ENCODE measurements at places on chromosomes 11 and 22.

GRCh38 chr22:36741968-36742367 lies 34.0 kb downstream of the IFT27 start:
- no peaks in the 10 kb centered on the region for H3K36me3 ChIP-seq
- no peak overlapping the region for H3K4me3 ChIP-seq
- H3K27ac ChIP-seq = no peak overlapping the region
- no peaks in the 10 kb centered on the region for H3K4me1 ChIP-seq
- H3K27me3 ChIP-seq = no peaks in the 10 kb centered on the region

- H3K36me3 ChIP-seq = peaks cover 92% of the 10 kb centered on the region
- no peak overlapping the region for H3K27ac ChIP-seq
- H3K27me3 ChIP-seq = no peaks in the 10 kb centered on the region
- no peaks in the 10 kb centered on the region for H3K4me1 ChIP-seq
- no peak for DNase-seq
- H3K4me3 ChIP-seq = no peak overlapping the region
Measured at GRCh38 chr22:41252365-41252764, 11.6 kb upstream of the CHADL start.

GRCh38 chr11:14764579-14765527 lies 121.2 kb downstream of the PDE3B start:
- H3K27me3 ChIP-seq = no peaks in the 10 kb centered on the region
- no peaks in the 10 kb centered on the region for H3K4me1 ChIP-seq
- no peaks in the 10 kb centered on the region for H3K36me3 ChIP-seq
- H3K27ac ChIP-seq = no peak overlapping the region
- no peak overlapping the region for H3K4me3 ChIP-seq

DNA sequence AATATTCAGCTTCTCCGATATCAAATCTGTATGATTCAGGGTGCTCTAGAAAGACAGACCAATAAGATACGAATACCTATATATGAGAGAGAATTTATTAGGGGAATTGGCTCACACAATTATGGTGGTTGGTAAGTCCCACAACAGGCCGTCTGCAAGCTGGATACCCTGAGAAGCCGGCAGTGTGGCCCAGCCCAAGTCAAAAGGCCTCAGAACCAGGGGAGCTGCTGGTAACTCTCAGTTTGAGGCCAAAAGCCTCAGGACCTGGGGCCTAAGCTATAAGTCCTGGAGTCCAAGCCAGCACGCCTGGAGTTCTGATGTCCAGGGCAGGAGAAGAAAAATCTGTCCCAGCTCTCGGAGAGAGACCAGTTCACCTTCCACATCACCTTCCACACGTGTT lies 318.7 kb downstream of the BRD1 start:
- H3K4me3 ChIP-seq = no peak overlapping the region
- H3K27ac ChIP-seq = no peak overlapping the region
- no peaks in the 10 kb centered on the region for H3K36me3 ChIP-seq
- DNase-seq = no peak
- H3K4me1 ChIP-seq = no peaks in the 10 kb centered on the region
- no peaks in the 10 kb centered on the region for H3K27me3 ChIP-seq

- DNase-seq = peak; percentile 95
- H3K27me3 ChIP-seq = no peaks in the 10 kb centered on the region
- peaks cover 37% of the 10 kb centered on the region for H3K4me1 ChIP-seq
- peak overlapping the region; percentile 87 for H3K27ac ChIP-seq
- H3K36me3 ChIP-seq = peaks cover 19% of the 10 kb centered on the region
- H3K4me3 ChIP-seq = peak overlapping the region; percentile 57
Measured at GRCh38 chr11:67055812-67056211, 835 bp upstream of the RHOD start.

GRCh38 chr11:43918662-43919061 lies 23.8 kb upstream of the C11orf96 start:
- no peak overlapping the region for H3K4me3 ChIP-seq
- H3K4me1 ChIP-seq = peaks cover 27% of the 10 kb centered on the region
- H3K27me3 ChIP-seq = no peaks in the 10 kb centered on the region
- H3K27ac ChIP-seq = no peak overlapping the region
- no peak for DNase-seq

- no peak overlapping the region for H3K4me3 ChIP-seq
- no peak for DNase-seq
- no peaks in the 10 kb centered on the region for H3K4me1 ChIP-seq
- peaks cover 7% of the 10 kb centered on the region for H3K36me3 ChIP-seq
Measured at GRCh38 chr11:27423125-27423524, 49.5 kb downstream of the LGR4 start.

DNA sequence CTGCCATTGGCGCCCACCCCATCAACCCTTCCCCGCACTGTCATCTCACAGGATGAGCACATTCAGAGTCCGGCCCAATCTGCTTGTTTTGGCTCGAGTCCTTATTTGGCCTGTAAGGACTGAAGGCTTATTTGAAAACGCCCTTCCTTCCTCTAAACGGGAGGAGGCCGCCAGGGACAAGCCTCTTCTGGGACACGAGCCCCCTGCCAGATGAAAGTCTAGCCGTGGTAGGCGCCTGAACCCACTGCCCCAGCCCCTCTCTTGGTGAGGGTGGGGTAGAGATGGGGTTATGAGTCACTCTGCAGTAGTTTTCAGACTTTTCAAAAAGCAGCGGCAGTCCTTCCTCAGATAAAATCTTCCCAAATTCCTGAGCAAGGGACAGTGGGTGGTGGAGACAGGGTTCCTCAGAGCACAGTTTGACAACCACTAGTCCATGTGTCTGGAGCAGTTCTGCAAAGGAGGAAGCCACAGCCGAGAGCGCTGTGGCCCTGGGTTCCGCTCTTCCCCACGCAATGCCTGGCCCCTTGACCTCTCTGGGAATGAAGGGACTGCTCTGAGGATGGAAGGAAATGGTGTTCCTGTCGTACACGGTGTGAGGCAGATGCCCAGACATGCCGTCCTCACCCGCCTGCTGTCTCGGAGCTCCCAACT lies 57.0 kb downstream of the MYH9 start:
- peaks cover 1% of the 10 kb centered on the region for H3K4me1 ChIP-seq
- H3K27ac ChIP-seq = peak overlapping the region; percentile 85
- H3K27me3 ChIP-seq = no peaks in the 10 kb centered on the region
- H3K4me3 ChIP-seq = no peak overlapping the region

- no peak for DNase-seq
- no peaks in the 10 kb centered on the region for H3K27me3 ChIP-seq
- no peak overlapping the region for H3K27ac ChIP-seq
- H3K4me1 ChIP-seq = peaks cover 11% of the 10 kb centered on the region
- H3K36me3 ChIP-seq = peaks cover 6% of the 10 kb centered on the region
Measured at GRCh38 chr22:42686756-42687491, 33.7 kb downstream of the A4GALT start.

DNA sequence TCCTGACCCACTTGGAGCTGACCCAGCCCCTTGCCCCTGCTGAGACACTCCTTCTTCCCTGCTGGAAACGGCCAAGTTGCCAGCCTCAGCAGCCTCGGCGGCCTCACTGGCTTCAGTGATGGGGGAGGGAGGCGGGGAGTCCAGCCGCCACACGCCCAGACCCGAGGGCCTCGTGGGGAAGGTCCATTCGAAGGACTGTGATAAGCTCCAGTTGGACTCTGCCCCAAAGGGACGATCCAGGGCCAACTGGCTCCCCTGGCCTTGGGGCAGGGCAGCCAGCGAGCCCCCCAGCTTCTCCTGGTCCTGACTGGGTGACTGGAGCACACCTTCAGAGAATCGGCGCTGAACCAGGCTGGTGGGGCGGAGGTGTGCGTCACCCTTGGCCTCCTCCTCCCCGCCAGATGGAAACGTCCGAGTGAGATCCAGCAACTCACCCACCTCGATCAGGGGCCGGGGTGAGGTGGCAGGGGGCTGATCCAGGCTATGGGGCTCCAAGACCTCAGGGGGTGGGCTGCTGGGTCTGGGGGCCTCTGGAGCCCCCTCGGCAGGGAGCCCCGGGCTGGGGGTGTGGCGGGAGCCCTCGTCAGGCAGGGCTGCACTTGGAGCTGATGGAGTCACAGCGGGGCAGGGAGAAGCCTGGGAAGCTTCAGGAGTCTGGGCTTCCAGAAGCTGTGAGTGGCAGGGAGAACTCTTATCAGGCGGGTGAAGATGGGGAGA lies 11.5 kb downstream of the TNKS1BP1 start:
- peaks cover 88% of the 10 kb centered on the region for H3K36me3 ChIP-seq
- H3K27ac ChIP-seq = peak overlapping the region; percentile 97
- H3K27me3 ChIP-seq = no peaks in the 10 kb centered on the region
- H3K4me1 ChIP-seq = peaks cover 4% of the 10 kb centered on the region
- no peak overlapping the region for H3K4me3 ChIP-seq

- H3K27me3 ChIP-seq = no peaks in the 10 kb centered on the region
- peaks cover 4% of the 10 kb centered on the region for H3K4me1 ChIP-seq
- no peaks in the 10 kb centered on the region for H3K36me3 ChIP-seq
- H3K4me3 ChIP-seq = peak overlapping the region; percentile 52
- H3K27ac ChIP-seq = peak overlapping the region; percentile 99
Measured at GRCh38 chr11:73308961-73309919, 1.2 kb downstream of the ARHGEF17 start.

DNA sequence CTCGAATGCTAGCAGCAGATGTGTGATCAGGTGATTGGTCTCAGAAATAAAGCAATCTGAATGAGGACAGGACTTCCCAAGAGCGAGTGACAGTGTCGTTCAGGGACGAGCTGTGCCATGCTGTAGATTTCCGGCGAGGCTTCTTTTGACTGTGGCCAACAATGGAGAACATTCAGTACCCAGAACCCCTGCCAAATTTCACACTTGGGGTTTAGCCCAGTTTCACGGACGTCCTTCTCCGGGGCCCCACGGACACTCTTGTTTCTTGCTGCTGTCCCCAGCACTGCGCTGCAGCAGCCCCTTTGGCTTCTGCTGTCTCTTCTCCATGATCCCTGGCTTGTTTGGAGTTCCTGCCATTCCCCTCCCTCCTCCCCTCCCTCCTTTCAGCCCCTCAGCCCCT lies 115.1 kb upstream of the GRAMD1B start:
- H3K27ac ChIP-seq = no peak overlapping the region
- H3K36me3 ChIP-seq = no peaks in the 10 kb centered on the region
- no peak for DNase-seq
- no peaks in the 10 kb centered on the region for H3K4me1 ChIP-seq

GRCh38 chr11:125132596-125132995 lies 21.2 kb upstream of the TMEM218 start:
- no peak overlapping the region for H3K27ac ChIP-seq
- no peak overlapping the region for H3K4me3 ChIP-seq
- H3K27me3 ChIP-seq = no peaks in the 10 kb centered on the region
- no peak for DNase-seq
- H3K4me1 ChIP-seq = no peaks in the 10 kb centered on the region

DNA sequence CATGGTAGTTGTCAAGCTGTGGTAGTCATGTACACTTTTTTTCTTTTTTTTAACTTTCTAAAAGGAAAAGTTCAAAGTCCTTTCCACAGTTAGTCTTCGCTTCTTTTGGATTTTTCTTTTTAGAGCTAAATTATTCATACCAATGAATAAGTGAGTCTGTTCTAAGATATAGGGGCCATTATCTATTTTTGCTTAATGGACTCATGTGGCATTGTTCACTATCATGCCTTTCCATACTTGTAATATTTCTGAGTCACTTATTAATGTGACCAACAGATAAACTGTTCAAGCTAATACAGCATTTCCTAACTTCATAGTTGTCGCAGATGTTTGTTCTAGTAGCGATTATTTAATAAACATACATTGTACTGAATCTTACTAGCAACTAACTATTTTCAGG lies 8.0 kb upstream of the B3GNT6 start:
- no peak for DNase-seq
- no peaks in the 10 kb centered on the region for H3K27me3 ChIP-seq
- H3K4me3 ChIP-seq = no peak overlapping the region
- H3K4me1 ChIP-seq = peaks cover 35% of the 10 kb centered on the region

GRCh38 chr11:30046578-30046945 lies 29.7 kb upstream of the KCNA4 start:
- H3K27ac ChIP-seq = no peak overlapping the region
- H3K27me3 ChIP-seq = no peaks in the 10 kb centered on the region
- no peak overlapping the region for H3K4me3 ChIP-seq
- DNase-seq = no peak
- no peaks in the 10 kb centered on the region for H3K36me3 ChIP-seq

GRCh38 chr11:89416961-89417360 lies 74.2 kb downstream of the NOX4 start:
- H3K4me3 ChIP-seq = no peak overlapping the region
- no peak overlapping the region for H3K27ac ChIP-seq
- no peaks in the 10 kb centered on the region for H3K36me3 ChIP-seq
- DNase-seq = no peak
- no peaks in the 10 kb centered on the region for H3K4me1 ChIP-seq

DNA sequence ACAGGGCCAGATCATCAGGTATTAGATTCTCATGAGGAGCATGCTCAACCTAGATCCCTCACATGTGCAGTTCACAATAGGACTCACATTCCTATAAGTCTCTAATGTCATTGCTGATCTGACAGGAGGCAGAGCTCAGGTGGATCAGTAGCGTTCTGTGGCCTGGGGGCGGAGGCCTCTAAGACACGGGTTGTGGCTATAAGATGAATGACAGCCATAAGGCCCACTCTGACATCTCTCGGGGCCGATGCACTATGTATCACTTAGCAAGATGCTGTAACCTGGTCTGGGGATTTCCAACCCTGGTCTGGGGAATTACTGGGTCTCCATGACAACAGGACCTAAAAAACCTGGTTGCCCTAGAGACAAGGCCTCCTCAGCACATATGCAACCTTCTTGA lies 932.7 kb downstream of the TBC1D22A start:
- no peak overlapping the region for H3K4me3 ChIP-seq
- no peaks in the 10 kb centered on the region for H3K4me1 ChIP-seq
- H3K27me3 ChIP-seq = no peaks in the 10 kb centered on the region
- no peaks in the 10 kb centered on the region for H3K36me3 ChIP-seq

GRCh38 chr22:20465759-20466077 lies 28.1 kb upstream of the SCARF2 start:
- H3K4me3 ChIP-seq = no peak overlapping the region
- H3K4me1 ChIP-seq = no peaks in the 10 kb centered on the region
- H3K27me3 ChIP-seq = no peaks in the 10 kb centered on the region
- no peak overlapping the region for H3K27ac ChIP-seq
- DNase-seq = no peak

- no peak overlapping the region for H3K4me3 ChIP-seq
- H3K27me3 ChIP-seq = no peaks in the 10 kb centered on the region
- no peak overlapping the region for H3K27ac ChIP-seq
- DNase-seq = peak; percentile 5
Measured at GRCh38 chr11:104531075-104531474, 367.1 kb upstream of the PDGFD start.

- no peak overlapping the region for H3K4me3 ChIP-seq
- H3K4me1 ChIP-seq = no peaks in the 10 kb centered on the region
Measured at GRCh38 chr22:49077036-49077393, 750.7 kb downstream of the BRD1 start.

- no peaks in the 10 kb centered on the region for H3K36me3 ChIP-seq
- no peak overlapping the region for H3K4me3 ChIP-seq
Measured at GRCh38 chr11:66462911-66463310, 3.8 kb upstream of the PELI3 start.

DNA sequence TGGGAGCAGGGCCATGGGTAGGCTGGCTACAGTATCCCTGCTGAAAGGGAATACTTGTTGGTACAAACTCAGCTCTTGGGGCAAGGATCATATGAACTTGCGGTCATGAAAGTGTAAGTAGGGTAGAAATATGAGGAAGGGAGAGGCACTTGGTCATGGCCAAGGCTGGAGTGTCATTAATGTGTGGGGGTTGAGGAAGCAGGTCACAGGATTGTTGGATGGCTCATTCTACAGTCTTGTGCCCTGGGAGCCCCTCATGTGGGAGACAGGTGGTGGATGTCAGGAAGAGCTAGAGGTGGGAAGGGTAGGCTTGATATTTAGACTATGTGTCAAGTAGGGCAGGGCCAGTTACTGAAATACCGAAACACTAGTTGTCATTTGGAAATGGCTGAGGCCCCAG lies 95.5 kb downstream of the RRM1 start:
- no peak for DNase-seq
- H3K4me1 ChIP-seq = no peaks in the 10 kb centered on the region
- H3K4me3 ChIP-seq = no peak overlapping the region
- no peaks in the 10 kb centered on the region for H3K36me3 ChIP-seq
- H3K27ac ChIP-seq = no peak overlapping the region

GRCh38 chr22:50035976-50036724 lies 21.9 kb downstream of the TTLL8 start:
- H3K4me3 ChIP-seq = no peak overlapping the region
- no peak for DNase-seq
- no peaks in the 10 kb centered on the region for H3K27me3 ChIP-seq
- no peaks in the 10 kb centered on the region for H3K36me3 ChIP-seq

Data from small intestine (tissue), 16 donors.